ENCODE measurements at places on chromosomes 4 and X.

- no peak for DNase-seq
Observed at GRCh38 chr4:18057821-18058533, 36.4 kb upstream of the LCORL start.

- no peak for DNase-seq
Observed at GRCh38 chr4:11261066-11261850, 167.4 kb downstream of the HS3ST1 start.

GRCh38 chrX:25112156-25112555 lies 96.4 kb upstream of the ARX start:
- no peak for DNase-seq

GRCh38 chr4:30525662-30526315 lies 194.4 kb upstream of the PCDH7 start:
- no peak for DNase-seq

DNA sequence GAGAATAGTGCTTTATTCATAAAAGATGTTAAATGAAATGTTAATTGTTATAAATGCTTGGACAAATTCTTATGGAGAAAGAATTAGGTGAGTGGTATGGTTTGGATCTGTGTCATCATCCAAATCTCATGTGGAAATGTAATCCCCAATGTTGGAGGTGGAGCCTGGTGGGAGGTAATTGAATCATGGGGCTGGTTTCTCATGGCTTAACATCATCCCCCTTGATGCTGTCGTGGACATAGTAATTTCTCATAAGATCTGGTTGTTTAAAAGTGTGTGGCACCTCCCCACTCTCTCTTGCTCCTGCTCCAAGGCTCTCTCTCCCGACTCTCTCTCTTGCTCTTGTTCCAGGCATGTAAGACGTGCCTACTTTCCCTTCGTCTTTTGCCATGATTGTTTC lies 22.5 kb downstream of the GYPE start:
- no peak for DNase-seq

DNA sequence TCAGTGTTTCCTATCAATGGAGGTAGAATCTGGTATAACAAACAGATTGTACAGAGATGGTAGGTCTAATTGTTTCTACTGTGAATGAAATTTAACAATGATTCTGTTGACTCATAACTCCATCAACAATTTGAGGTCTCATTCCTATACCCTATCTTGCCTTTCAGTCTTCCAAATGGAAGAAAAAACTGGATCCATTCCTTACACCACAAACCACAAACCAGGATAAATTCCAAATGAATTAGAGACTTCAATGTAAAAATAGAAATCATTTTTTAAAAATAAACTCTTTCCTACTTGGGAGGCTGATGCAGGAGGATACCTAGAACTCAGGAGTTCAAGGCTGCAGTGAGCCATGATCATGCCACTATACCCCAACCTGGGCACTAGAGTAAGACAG lies 114.4 kb upstream of the WDR44 start:
- no peak for DNase-seq

DNA sequence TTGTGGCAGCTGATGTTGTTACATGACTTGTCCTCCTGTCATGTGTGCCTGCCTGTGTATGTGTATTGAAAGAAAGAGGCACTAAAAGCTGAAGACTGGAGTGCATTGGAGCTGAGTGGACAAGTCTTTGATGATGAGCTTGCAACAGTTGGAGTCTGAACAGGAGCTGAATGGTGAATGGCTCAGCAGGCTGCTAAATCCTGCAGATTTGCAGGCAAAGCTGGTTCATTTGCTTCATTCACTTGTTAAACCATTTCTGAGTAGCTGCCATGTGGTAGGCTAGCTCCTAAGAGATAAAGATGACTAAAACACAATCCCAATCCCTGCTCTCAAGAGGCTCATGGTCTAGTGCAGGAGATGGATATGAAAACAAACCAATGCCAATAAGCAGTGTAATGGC lies 217.3 kb downstream of the CHRDL1 start:
- DNase-seq = no peak

DNA sequence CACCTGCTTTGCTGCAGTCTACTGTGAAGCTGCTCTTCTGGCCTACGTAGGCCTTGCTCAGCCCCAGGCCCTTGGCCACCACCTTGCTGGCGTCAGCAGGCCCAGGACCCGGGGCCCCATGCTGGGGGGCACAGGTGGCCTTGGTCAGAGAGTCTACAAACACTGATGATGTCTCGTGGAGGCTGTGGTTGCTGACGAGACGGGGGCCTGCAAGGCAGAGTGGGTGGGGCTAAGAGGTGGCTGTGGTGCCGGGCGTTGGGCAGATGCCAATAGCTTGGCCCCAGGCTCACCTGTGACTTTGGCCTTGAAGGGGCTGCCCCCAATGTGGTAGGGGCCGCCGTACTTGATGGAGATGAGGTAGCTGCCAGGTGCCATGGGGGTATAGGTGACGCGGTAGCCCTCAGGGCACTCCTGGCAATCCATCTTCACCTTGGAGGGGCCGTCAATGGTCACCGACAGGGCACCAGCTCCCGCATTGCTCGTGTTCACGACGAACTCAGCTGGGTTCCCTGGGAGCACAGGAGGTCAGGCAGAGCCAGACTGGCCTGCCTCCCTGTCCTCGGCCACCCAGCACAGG lies 25.0 kb downstream of the FLNA start:
- DNase-seq = no peak
